Lung (tissue), 17 donors: ENCODE measurements at places on chromosomes 16 and 17. TPM values are rescaled to one million over a fixed set of nuclear protein-coding genes. Genes with fewer than 3 reads are reported as not detected.

LGALS3BP gene
- 183 TPM for total RNA-seq

ABCA9 gene
- total RNA-seq: 24.7 TPM

GPR179 gene
- 0.17 TPM for total RNA-seq

ZKSCAN2 gene
- total RNA-seq: 7.6 TPM

CCL1 gene
- total RNA-seq: not detected
